ENCODE measurements at places on chromosomes 4 and X.
A peak's percentile ranks its signal among the peaks of the same experiment; 100 is the strongest.

- H3K4me3 ChIP-seq = no peak overlapping the region
- peak; percentile 47 for DNase-seq
- H3K27ac ChIP-seq = peak overlapping the region; percentile 54
- peaks cover 35% of the 10 kb centered on the region for H3K4me1 ChIP-seq
- H3K36me3 ChIP-seq = no peaks in the 10 kb centered on the region
These were observed 29.9 kb upstream of the TTC29 start for GRCh38 chr4:146975527-146975926.

- no peak overlapping the region for H3K27ac ChIP-seq
- no peak for DNase-seq
- no peak overlapping the region for H3K4me3 ChIP-seq
- H3K36me3 ChIP-seq = peaks cover 3% of the 10 kb centered on the region
- no peaks in the 10 kb centered on the region for H3K27me3 ChIP-seq
- peaks cover 13% of the 10 kb centered on the region for H3K4me1 ChIP-seq
These were observed 32.1 kb downstream of the UBE2K start for GRCh38 chr4:39730072-39730471.

- H3K36me3 ChIP-seq = no peaks in the 10 kb centered on the region
- H3K4me3 ChIP-seq = no peak overlapping the region
- no peak for DNase-seq
- no peaks in the 10 kb centered on the region for H3K27me3 ChIP-seq
These were observed 64.4 kb upstream of the IBSP start for GRCh38 chr4:87734936-87735335.

DNA sequence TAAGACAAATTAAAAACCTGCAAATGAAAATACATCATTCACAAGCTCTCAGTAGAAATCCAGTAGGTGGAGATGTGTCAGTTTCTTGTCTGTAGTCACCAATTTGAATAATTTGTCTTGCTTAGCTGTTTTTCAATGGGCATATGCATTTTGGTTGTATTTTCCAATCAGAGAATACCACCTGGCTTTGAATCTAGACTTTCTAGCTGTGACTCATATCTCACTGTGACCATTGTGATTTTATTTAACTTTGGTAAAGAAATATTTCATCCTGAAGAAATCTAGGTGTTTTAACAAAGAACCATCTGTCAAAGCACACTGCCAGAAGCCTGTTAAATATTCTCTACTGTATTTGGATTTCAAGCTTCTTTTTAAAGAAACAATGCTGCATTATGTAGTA lies 1650.6 kb upstream of the IGFBP7 start:
- H3K27me3 ChIP-seq = no peaks in the 10 kb centered on the region
- no peak overlapping the region for H3K4me3 ChIP-seq
- no peak overlapping the region for H3K27ac ChIP-seq

GRCh38 chr4:83759611-83760010 lies 223.7 kb downstream of the GPAT3 start:
- H3K4me1 ChIP-seq = no peaks in the 10 kb centered on the region
- H3K4me3 ChIP-seq = no peak overlapping the region
- H3K36me3 ChIP-seq = no peaks in the 10 kb centered on the region
- H3K27me3 ChIP-seq = no peaks in the 10 kb centered on the region

DNA sequence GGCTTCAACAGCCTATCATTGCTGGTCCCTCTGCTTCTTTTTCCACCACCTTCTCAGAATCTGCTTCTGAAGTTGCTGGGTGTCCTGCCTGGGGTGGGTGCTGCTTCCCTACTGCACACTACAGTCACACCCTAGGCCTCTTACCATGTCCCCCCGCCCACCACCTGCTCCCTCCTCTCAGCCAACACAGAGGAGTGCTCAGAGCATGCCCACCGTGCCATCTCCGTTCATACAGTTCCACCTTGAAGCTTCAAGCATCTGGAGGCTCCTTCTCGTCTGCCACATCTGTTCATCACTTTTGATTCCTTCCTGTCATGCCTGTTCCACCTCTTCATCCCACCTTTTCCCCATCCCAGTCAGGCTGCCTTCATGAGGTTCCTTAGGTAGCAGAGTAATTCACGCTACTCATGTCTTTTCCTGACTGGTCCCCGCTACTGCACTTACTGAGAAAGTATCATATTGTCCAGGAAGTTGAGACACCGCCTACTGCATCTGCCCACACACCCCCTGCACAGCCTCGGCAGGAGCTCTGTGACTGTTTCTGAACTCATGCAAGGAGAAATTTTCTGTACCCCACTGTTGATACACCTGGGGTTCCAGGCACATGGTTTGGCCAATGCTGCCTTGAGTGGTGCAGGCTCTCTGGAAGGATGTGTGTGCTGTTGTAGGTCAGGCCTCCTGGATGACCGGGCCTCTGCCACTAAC lies 39.5 kb downstream of the HADH start:
- DNase-seq = no peak
- no peak overlapping the region for H3K27ac ChIP-seq
- peaks cover 10% of the 10 kb centered on the region for H3K36me3 ChIP-seq
- no peak overlapping the region for H3K4me3 ChIP-seq

DNA sequence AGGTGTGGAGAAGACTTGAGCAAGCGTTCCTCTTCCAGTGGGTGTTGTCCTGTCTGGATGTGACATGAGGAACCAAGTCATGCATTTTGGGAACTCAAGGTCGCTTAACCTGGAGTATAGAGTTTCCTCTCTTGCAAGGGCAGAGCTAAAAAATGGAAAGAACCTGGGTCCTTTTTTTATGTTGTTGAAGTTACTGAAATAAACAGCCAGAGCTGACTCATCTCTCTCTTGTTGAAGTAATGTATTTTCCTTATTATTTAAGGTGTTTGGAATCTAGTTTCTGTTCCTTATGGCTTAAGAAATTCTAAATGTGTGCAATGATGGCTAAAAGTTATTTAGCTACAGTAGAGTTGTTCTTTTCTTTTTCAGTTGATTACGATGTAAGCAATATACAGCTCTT lies 314.5 kb downstream of the CAMK2D start:
- H3K4me1 ChIP-seq = peaks cover 21% of the 10 kb centered on the region
- DNase-seq = no peak
- H3K27me3 ChIP-seq = no peaks in the 10 kb centered on the region
- no peak overlapping the region for H3K27ac ChIP-seq
- no peaks in the 10 kb centered on the region for H3K36me3 ChIP-seq

Measured in endothelial cell (in vitro differentiated cells).